CD4-positive, alpha-beta T cell treated with Interleukin-17A for 4 hours (primary cell): ENCODE measurements at places on chromosomes 1 and 21.

DNA sequence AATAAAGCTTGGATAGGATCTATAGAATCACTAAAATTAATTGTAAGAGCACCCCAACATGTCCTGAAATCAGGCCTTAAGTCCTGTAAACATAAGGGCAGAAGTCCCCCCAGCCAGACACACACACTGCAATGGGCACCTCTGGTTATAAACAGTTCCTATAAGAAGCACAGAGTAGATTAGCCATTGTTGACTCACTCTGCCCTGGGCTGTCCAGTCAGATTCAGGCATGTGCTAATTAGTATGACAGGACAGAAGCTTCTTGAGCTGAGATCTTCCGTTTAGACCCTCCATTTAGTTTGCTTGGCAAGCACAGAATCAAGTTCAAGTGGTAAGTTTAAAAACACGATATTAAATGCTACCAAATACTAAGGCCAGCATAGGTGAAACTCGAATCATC is 11.8 kb upstream of the DENND1B start:
- DNase-seq, result no peak

- peak; percentile 96 for DNase-seq
Observed at GRCh38 chr1:26321315-26322041, 3.7 kb downstream of the CD52 start.

- no peak for DNase-seq
Observed at GRCh38 chr1:213380865-213381264, 329.8 kb downstream of the RPS6KC1 start.

DNA sequence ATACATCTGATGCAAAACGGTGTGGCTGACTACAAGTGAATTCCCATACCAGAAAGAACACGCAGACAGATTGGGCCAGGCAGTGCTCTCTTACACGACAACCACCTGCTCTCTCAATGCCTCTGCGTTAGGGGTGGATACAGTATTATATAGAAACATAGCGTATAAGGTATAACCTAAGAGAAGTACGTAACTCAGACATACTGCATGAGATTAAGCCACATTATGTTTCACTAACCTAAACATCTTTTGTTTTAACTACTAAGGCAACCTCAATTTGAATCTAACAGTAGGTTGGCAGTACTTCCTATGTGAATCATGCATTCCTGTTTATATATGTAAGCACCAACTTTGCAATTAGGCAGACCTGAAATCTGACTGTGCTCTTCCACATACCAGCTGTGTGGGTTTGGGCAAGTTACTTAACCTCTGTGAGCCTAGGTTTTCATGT is 58.1 kb upstream of the COA6 start:
- peak; percentile 57 for DNase-seq

DNA sequence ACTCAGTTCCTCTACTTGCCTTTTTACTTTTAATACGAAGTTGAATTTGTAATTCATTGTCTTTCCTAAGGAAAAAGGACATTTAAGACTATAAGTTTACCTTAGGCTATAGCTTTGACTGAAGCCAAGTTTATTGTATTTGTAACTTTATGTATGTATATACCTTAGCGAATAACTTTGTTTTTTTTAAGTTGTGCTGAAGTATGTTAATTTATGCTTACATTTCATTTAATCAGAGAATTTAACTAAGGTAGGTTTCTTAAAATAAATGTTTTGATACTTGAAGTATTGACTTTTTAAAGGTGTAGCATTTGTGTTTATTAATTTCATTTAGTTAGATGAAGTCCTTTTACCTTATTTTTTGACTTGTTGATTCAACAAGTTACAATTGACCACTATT is 55.2 kb upstream of the TPTE start:
- DNase-seq, result no peak

- DNase-seq, result no peak
Observed at GRCh38 chr1:165441166-165441880, 3.6 kb downstream of the RXRG start.

DNA sequence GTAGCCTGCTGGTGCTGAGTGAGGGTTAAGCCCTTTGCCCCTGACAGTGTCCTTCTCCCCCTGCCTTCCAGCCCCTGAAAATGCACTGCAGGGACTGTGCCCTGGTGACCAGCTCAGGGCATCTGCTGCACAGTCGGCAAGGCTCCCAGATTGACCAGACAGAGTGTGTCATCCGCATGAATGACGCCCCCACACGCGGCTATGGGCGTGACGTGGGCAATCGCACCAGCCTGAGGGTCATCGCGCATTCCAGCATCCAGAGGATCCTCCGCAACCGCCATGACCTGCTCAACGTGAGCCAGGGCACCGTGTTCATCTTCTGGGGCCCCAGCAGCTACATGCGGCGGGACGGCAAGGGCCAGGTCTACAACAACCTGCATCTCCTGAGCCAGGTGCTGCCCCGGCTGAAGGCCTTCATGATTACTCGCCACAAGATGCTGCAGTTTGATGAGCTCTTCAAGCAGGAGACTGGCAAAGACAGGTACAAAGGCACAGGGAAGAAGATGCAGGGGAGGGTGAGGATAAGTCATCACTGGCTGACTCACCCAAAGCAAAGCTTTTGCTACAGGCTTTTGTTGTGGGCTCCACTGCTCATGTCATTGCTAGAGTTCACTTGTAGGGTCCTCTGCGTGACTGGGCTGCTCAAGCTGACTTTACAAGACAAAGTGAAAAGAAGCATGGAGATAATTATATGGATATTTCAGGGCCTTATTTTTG is 174.9 kb downstream of the PIGK start:
- DNase-seq, result no peak

DNA sequence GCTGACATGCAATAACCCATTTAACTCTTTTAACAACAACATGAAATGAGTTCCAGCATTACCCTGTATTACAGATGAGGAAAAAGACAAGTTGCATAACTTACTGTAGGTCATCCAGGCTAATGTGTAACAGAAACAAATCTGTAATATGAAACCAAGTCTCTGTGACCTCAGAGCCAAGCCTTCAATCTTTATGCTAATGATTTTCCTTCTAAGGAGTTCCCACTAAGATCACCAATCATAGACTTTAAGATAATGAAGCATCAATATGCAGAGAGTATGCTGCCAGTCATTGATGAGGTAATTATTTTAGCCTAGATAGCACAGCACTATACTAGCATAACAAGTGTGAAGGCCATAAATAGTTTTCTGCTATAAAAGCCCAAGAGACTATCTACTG is 35.6 kb upstream of the RNPC3 start:
- no peak for DNase-seq

GRCh38 chr1:2165646-2166045 is 28.9 kb downstream of the FAAP20 start:
- DNase-seq, result no peak

GRCh38 chr1:222889440-222889839 is 74.6 kb downstream of the DISP1 start:
- DNase-seq, result no peak

GRCh38 chr1:165603810-165604209 is 27.2 kb upstream of the MGST3 start:
- no peak for DNase-seq

DNA sequence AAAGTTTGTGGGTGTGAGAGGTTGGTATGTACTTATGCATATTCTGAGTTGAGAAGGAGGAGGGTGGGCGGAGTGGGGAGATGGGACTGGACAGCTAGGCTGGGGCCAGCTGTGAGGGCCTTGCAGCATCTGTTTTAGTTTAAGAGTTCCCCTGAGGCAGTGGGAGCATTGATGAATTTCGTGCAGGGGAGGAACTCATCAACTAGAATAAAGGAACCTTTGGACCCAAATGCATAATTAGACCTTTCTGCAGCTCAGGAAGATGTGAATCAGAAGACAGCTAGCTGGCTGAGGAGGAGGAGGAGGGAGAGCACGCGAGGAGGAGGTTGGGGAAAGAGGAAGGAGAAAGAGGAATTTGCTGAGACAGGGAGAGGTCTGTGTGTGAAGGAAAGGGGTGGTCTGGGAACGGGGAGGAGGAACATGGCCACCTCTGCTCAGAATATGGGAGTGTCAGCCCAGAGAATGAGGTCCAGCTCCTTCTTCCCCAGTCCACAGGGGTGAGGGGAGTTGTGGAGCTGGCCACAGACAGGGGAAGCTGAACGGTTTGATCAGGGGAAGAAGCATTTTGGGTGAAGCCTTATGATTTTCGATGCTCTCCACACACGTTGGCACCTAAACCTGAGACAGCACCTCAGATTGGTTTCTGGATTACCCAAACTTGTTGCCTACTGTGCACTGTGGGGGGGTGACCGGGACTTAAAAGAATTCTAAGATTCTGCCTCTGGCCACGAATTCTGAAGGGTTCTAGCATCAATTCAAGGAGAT is 27.7 kb downstream of the MYOG start:
- no peak for DNase-seq

GRCh38 chr1:43446388-43446740 is 7.4 kb downstream of the HYI start:
- no peak for DNase-seq

DNA sequence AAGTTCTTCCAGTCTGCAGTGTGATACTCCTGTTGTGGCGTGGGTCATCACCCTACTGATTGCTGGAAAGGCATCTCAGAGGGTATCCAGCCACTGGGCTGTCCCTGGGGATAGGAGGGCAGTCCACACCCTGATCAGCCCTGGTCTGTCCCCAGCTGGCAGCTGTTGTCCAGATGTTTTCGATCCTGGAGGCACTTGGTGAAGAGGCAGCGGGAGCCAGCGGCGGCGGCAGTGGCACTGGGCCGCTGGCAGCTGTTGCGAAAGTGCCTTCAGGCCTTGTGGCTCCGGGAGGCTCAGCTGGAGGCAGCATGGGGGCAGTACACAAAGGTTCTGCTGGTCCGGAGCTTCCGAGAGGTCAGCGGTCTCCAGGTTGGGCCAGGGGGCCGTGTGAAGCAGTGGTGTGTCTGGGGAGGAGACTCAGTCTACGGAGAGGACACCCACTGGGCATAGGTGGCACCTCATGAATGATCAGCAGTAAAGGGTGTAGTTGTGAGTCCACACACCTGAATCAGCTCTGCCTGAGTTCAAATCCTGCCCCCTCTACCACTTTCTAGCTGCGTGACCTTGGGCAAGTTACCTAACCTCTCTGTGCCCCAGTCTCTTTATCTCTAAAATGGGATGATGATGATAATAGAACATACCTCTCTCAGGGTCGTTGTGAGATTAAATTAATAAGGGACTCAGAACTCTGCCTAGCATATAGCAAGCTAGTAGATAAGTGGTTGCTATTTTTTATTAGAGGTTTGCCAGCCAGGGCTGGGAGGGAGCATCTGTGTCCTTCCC is 6.1 kb downstream of the C1orf167 start:
- DNase-seq, result no peak

- DNase-seq, result no peak
Observed at GRCh38 chr21:43307677-43308070, 119.3 kb downstream of the SIK1 start.

- DNase-seq, result no peak
Observed at GRCh38 chr1:201696217-201696761, 132.7 kb upstream of the IPO9 start.

DNA sequence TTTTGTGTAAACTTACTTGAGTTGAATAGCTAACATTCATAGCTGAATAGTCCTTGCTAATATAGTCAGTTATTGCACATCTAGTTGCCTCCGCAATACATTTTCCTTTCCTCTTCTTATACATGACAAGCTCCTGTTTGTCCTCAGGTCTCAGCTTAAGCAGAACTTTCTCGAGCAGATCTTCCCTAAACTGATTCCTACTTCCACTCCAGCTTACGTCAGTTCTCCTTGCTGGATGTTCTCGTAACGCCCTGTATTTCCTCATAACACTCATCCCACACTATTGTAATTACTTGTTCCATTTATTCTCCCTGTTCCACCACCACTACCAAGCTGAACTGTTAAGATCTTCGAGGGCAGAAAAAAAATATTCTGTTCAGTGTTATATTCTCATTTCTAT is 15.1 kb upstream of the OMA1 start:
- DNase-seq, result no peak

DNA sequence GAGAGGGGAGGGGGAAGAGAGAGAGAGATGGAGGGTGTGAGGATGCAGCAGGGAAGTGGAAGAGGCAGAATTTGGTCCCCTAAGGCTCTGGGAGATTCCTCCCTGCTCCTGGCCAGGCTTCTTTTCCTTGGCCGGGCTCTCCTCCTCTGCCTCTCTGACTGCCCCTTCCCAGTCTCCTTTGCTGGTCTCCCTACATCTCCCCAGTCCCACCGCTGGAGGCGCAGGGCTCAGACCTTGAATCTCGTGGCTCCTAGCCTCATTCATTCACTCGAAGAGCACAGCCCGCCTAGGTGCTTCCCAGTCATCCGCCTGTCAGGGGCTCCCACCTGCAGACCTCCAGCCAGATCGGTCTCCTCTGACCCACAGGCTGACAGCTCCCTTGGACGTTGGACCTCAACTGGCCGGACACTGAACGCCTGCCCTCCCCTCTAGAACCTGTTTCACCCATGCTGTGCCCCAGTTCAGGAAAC is 76.5 kb downstream of the VWA5B1 start:
- DNase-seq, result no peak

DNA sequence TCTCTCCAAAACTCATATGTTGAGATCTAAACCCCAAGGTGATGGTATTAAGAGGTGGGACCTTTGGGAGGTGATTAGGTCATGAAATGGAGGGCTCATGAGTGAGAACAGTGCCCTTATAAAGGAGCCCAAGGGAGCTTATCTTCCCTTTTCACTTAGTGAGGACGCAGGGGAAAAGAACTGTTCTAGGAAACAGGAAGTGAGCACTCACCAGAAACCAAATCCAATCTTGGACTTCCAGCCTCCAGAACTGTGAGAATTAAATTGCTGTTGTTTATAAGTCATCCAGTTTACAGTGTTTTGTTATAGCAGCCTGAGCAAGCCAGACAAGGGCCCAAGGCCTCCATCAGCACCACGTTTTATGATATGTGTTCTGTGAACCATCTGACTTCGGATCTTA is 60.3 kb upstream of the LRRC8D start:
- no peak for DNase-seq

- DNase-seq, result no peak
Observed at GRCh38 chr1:109611308-109611990, 8.0 kb downstream of the GNAT2 start.

DNA sequence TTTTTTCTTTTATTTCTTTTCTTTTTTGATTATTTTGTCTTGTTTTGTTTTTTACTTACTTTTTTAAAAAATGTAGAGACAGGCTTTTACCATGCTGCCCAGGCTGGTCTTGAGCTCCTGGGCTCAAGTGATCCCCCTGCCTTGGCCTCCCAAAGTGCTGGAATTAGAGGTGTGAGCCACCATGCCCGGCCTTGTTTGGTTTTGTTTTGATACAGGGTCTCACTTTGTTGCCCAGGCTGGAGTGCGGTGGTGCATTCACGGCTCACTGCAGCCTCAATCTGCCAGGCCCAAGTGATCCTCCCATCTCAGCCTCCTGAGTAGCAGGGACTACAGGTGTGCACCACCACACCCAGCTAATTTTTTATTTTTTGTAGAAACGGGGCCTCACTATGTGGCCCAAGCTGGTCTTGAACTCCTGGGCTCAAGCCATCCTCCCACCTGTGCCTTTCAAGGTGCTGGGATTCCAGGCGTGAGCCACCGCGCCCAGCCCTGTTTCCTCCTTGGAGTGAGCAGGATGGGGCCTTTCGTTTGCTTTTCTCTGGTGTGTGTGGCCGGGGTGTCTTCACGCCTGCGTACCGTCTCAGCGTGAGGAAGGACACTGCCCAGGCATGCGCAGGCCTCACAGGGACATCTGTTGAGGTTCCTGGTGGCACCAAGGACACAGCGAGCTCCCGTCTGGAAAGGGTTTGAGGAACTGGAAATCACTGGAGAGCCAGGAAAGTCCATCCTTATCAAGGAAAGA is 15.5 kb downstream of the SLC45A1 start:
- no peak for DNase-seq
